Keratinocyte (primary cell): ENCODE measurements at places on chromosomes 6 and 20.

DNA sequence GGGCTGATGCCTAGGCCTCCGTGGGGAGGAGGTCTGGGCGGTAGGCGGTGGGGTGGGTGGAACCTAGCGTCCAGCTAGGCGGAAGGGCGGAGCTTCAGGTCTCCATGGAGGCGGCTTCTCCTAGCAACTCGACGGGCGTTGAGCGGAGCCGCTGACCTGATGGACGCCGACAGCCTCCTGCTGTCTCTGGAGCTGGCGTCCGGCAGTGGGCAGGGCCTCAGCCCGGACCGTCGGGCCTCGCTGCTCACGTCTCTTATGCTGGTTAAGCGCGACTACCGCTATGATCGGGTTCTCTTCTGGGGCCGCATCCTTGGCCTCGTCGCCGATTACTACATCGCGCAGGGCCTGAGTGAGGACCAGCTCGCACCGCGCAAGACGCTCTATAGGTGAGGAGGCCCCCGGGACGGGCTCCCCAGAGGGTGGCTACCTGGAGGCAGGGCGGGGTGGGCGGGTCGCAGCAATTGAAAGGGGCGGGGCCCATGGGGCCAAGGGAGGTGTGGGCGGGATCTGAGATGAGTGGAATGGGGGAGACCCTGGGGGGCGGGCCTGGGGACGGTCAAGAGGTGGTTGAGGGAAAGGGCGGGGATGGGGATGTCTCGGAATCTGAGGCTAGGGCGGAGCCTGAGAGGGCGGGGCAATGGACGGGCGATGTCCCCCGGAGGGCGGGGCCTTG, at the start of gene RSPH9:
TSS of gene RSPH9 (plus strand) at position 97 of the 673 bp plus-strand sequence. CDS start at position 160, 63 bp downstream.
- no peak for DNase-seq

- no peak for DNase-seq
Measured at GRCh38 chr6:8219352-8219943, 117.1 kb upstream of the EEF1E1 start.

- DNase-seq = no peak
Measured at GRCh38 chr20:62636446-62636845, 5.9 kb upstream of the SLCO4A1 start.

DNA sequence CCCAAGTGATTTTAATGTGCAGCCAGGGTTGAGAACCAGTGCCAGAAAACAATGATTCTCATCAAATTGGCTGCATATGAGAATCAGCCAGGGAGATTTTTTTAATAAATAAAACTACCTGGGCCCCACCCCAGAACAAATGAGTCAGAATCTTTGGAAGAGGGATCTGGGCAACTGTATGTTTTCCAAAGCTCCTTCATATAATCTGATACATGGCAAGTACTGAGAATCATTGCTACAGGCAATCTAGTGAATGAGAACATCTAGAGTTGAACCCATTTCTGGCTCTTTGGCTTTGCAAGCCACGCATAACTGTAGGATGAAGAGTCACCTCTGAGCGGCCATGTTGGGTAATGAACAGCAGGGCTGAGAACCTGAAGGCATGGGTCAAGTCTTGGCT, 26.1 kb upstream of the DSP start:
- no peak for DNase-seq

GRCh38 chr6:151671195-151671594, 136.3 kb upstream of the ESR1 start:
- DNase-seq = no peak

GRCh38 chr6:131995917-131996316, 44.7 kb upstream of the CCN2 start:
- peak; percentile 23 for DNase-seq

GRCh38 chr20:24747881-24748595, 201.0 kb upstream of the CST7 start:
- no peak for DNase-seq

DNA sequence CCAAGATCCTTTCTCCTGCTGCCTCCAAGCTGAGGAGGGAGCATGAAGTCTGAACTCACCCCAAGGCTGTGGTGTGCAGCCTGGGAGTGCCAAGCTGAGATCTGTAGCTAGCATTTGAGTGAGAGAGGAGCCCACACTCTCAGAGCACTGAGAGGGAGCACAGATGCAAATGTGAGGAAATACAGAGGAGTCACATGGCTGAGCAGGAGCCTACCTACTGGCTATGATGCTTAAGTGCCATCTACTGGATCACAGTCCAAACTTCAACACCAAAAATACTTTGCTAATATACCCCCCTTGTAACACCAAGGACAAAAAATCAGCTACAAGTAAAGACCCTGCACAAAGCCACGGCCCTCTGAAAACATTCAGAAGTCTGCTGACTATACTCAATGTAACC, 94.4 kb upstream of the IMPG1 start:
- no peak for DNase-seq

DNA sequence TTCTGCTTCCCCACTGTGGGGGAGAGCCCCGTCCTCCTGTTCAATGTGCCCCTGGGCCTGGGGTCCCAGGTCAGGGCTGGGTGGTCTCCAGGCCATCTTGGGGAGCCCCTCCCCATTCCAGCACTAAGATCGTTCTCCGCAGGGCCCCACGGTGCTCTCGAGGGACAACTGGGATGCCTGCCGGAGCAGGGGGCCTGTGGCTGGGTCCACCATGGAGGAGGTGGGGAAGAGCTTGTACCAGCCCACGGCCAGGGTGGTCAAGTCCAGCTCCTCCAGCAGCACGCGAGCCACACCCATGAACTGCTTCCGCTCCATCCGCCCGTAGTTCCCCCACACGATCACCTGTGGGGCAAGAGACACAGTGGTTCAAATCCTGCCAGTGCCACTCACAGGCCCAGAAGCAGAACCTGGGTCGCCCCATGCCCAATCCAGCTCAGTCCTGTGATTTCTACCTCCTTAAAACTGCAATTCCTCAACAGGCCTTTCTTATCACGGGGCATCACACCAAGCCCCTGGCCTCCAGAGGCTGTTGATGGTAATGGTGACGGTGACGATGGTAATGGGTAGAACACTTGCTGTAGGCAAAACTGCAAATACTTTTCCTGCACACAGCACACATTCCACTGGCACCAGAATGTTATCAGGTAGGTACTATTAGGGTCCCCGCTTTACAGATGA, 10.5 kb downstream of the KCNK15 start:
- no peak for DNase-seq

DNA sequence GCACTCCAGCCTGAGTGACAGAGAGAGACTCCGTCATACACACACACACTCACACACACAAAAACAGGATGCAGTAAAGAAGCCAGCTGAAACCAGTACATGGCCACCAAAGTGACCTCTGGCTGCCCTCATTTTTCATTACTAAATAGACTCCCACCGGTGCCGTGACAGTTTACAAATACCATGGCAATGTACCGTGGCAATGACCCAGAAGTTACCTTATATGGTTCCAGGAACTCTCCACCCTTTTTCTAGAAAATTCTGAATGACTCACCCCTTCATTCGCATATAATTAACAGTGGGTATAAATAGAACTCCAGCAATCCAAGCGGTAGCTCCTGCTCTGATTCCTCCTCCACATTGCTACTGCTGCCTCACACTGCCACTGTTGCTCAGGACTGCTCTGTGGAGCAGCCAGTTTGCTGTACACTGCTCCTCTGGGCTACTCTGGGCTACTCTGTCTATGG, 57.7 kb downstream of the SNX5 start:
- no peak for DNase-seq

GRCh38 chr20:4099905-4100675, 84.7 kb upstream of the RNF24 start:
- DNase-seq = no peak

DNA sequence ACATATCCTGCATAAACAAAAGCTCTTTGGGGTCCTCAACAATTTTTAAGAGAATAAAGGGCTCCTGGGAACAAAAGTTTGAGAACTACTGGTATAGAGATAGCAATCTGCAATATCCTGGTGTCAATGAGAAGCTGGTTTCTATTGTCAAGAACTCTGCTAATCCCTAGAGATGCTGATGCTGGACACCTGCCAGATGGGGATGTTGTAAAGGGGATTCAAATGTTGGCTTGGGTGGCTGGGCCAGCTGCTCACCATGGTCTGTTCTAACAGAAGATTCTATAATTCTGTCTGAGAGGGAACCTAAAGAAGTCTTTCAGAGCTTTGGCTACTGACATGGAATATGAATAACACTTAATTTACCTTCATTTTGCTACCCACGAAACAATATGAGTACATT, 137.8 kb downstream of the BTBD9 start:
- DNase-seq = no peak

GRCh38 chr6:99024089-99024488, 76.3 kb upstream of the FBXL4 start:
- DNase-seq = no peak

GRCh38 chr6:152952866-152953509, 29.9 kb downstream of the FBXO5 start:
- no peak for DNase-seq

GRCh38 chr6:110629153-110629552, 152.7 kb upstream of the SLC22A16 start:
- no peak for DNase-seq

- no peak for DNase-seq
Measured at GRCh38 chr6:148177589-148178233, 164.9 kb upstream of the SASH1 start.

DNA sequence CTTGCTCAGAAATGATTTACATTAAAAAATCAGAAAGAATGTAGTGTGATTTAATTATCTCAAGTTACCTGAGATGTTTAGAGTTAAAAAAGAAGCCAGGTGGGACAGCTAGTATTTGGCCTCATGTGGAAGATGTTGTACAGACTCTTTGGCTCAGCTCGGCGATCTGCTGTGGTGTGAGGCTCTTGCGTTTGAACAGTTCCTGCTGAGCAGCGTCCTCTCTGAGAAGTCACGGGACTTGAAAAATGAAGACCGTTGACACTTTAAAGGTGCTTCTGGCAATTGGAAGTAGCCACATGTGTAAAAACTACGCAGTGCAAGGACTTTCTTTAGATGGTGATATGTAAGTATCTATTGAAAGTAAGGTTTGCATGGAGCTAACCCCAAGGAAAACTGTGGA, 169.0 kb downstream of the BACH2 start:
- DNase-seq = no peak

GRCh38 chr6:25694366-25694765, 42.4 kb downstream of the SCGN start:
- no peak for DNase-seq

- DNase-seq = no peak
Measured at GRCh38 chr20:21235484-21236445, 67.4 kb upstream of the XRN2 start.

DNA sequence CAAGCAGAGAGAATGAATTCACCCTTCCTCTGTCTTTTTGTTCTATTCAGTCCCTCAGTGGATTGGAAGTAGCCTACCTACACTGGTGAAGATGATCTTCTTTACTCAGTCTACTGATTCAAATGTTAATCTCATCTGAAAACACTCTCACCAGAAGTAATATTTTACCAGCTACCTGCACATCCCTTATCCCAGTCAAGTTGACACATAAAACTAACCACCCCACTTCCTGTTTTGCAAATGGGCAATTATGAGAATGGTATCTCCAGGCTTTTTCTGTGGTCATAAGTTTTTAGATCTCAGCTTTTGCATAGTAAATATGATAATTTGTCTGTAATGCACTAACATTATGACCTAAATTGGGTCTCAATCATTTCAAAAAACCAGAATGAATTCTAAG, 228.8 kb upstream of the ECI2 start:
- DNase-seq = no peak

DNA sequence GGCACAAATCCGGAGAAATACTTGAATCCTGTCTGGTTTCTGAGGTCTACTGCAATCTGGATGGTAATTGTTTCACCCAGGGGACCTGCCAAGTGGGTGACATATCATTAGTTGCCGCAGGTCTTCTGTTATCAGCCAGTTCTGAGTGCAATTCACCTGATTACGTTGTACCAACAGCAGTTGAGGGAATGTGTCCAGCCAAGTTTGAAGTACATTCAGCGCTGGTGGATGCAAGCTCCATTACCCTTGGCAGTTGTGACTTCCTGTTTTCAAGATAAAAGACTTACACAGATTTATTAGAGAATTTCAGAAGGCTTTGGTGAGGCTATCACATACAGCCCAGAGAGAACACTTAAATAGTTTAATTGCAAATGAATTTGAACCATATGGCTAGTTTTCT, 42.8 kb downstream of the FNDC1 start:
- no peak for DNase-seq

- DNase-seq = no peak
Measured at GRCh38 chr6:34576286-34576955, 20.3 kb upstream of the SPDEF start.

DNA sequence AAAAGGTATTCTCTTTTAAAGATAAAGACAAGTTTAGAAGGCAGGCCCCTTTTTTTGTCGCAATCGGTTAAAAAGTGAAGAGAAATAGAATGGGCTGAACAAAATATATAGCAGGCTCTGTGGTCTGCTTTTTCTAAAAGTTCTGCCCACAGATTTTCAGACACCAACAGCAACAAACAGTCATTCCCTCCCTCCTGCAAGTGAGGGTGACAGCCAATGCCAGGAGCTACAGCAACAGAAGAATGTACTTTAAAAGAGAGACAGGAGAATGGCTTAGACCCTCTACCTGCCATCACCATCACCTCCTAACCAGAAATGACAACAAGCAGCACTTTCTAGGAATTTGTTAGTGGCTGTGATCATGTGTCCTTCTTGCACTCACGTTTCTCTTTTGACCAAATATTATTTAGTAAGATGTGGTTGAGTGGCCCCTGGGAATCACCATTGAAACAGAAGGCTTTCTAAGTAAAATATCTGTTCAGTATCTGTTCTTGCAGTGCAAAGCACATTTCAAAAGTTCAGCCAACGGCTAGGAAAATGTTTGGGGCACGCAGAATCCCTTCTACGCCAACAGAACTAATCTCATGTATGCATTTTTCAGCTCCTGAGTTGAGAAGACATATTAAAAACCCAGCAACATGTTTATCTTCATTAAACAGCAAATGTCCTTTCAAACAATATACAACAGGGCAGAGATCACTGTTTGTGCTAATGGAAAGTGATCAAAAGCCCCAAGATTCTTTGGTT, 248.5 kb downstream of the ATXN1 start:
- no peak for DNase-seq

DNA sequence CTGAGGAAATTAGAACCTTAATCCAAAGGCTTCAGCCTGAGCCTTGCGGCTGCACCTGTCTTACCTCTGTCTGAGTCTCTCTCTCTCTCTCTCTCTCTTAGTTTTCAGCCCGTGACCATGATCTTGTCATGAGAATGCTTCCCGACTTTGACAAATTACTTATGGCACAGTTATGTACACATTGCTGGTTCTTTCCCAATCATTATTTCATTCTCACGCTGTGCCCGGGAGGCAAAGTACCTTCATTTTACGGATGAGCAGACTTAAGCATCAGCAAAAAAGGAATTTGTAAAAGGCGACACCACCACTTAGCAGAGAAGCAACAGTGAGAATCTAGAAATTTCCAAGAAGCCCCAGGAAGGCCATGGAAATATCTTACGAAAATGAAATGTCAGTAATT, 54.6 kb downstream of the GMPR start:
- no peak for DNase-seq

GRCh38 chr6:79422666-79423065, 114.6 kb downstream of the LCA5 start:
- DNase-seq = no peak
